Vagina (tissue), 2 donors: ENCODE measurements at places on chromosomes 12 and 14. TPM values are rescaled to one million over a fixed set of nuclear protein-coding genes. Genes with fewer than 3 reads are reported as not detected.
A peak's percentile ranks its signal among the peaks of the same experiment; 100 is the strongest.

- peak; percentile 27 for DNase-seq
Observed at GRCh38 chr12:94721173-94721572, 70.8 kb upstream of the TMCC3 start.

GRCh38 chr14:102782974-102783373, 5.7 kb downstream of the TRAF3 start:
- no peak for DNase-seq

STXBP6 gene
- 4.4 TPM for total RNA-seq

AKAP3 gene
- total RNA-seq, result not detected

GRCh38 chr14:71588576-71589215, 343.5 kb upstream of the RGS6 start:
- no peak for DNase-seq

- no peak for DNase-seq
Observed at GRCh38 chr12:104958805-104959334, 780 bp upstream of the SLC41A2 start.

DNA sequence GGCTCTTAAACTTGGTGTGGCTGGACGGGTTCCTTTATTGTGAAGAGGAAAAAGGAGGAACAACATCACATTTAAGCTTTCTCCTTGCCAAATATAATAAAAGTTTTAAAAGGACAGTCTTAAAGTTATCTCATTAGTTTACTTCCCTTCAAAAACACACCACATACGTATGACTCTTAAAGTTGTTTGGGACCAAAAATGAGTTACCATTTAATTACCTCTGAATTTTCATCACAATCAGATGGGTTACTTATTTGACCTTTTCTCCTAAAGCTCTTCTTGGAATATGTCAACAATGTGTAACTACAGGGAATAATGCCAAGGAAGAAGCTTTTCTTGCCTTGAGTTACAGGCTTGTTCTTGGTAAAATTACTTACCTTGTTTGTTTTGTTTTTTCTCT, 16.4 kb downstream of the RAB21 start:
- no peak for DNase-seq
